Inflammatory macrophage treated with lipopolysaccharide for 4 hours (primary cell): ENCODE measurements at places on chromosomes 16 and 17.

DNA sequence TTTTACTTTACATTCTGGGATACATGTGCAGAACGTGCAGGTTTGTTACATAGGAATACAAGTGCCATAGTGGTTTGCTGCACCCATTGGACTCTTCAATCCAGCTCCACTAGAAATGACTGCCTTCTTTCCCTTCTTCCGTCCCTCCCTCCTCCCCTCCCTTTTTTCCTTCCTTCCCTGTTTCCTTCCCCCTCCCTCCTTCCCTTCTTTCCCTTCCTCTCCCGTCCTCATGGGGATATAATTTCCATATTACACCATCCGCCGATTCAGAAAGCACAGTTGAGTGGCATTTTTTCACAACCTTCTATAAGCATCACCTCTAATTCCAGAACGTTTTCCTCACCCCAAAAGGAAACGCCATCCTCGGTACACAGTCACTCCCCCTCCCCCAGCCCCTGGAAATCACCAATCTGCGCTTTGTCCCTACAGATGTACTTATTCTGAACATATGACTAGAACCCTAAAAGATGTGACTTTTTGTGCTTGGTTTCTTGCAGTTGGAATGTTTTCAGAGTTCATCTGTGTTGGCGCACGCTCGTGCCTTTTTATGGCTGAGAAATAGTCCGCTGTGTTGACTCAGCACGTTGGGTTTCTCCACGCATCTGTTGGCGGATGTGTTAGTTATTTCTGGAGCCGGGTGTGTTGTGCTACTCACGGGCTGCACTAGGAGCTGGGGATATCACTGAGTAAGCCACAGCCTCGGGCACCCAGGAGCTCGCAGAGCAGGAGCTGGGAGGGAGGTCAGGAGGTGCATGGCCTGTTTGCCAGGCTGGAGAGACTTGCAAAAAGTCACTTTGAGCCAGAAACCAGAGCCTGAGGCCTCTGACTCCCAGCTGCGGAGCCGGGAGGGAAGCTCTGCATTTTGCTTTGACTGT lies 336.4 kb downstream of the SEC14L1 start:
- DNase-seq, result no peak

DNA sequence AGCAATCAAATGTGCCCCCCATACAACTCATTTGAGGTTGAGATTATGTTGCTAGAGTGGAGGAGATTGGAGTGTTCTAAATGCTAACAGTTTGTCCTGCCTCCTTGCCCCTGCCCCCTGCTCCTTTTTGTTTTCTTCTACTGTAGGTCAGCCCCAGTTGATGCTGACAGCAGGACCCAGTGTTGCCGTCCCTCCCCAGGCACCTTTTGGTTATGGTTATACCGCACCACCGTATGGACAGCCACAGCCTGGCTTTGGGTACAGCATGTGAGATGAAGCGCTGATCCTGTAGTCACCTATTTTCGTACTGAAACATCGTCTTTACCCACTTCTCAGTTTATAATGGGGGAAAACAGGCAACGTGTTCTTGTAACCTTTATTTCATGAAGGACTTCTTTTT lies 13.6 kb downstream of the PTRH2 start:
- no peak for DNase-seq

GRCh38 chr16:67029254-67030096 lies 526 bp downstream of the CBFB start:
- DNase-seq, result peak; percentile 81

DNA sequence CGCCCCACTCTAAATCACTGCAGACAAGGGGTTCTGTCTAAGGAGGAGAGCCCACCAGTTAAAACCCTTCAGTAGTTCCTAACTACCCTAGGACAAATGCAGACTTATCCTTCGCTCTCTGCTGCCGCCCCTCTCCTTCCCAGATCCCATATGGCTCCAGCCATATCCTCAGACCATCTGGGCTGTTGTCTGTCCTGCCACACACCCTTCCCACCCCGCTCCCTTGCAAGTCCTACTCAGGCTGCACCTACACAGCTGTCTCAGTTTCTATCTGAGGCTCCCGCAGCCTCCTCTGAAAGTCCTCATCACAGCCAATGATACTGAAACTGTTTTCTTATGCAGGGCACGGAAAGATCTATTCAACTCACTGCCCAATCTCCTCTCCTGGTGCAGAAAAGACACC lies 720 bp upstream of the BCKDK start:
- peak; percentile 9 for DNase-seq

- DNase-seq, result no peak
Observed at GRCh38 chr17:37787055-37787757, 42.3 kb upstream of the HNF1B start.

DNA sequence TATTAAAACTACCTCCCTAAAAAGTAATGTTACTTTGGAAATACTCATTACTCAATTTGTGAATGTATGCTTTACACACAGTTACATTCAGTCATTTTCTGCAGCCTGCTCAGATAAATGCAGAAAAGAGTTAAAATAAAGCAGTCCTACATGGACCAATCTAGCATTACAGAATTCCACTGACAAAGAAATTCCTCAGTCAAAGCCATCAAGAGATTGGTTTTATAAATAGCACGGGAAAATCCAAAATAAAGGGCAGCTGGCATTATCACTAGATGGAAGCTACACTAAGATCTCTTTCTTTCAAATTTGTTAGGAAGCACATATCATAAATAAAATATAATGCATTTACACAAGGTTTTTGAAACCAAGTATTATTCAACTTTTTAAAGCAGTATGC lies 58.3 kb downstream of the DUSP14 start:
- DNase-seq, result no peak

- no peak for DNase-seq
Observed at GRCh38 chr17:71202449-71202848, 918.4 kb upstream of the SOX9 start.

- DNase-seq, result no peak
Observed at GRCh38 chr17:49873466-49873865, 25.6 kb upstream of the TAC4 start.

GRCh38 chr17:75877752-75878173 lies 618 bp downstream of the TRIM47 start:
- peak; percentile 70 for DNase-seq

DNA sequence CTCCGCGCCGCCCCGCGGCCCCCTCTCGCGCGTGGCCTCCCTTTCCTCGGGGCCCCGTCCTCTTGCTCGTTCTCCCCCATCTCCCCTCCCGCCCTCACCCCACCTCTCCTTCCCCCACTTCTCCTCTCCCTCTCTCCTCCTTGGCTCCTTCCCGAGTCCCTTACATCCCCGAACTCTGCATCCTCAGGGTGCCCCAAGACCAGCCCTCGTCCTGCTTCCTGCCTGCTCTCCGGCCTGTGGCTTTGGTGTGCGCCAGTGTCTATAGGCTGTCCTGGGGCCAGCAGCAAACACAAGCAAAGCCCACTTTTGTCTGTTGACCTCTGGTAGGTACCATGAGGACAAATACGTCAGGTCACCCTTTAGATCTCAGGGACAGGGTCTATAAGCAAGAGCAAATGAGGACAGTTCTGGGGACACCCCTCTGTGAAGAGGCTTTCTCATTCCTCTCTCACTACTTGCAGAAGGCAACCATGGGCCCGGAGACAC lies 284 bp upstream of the COPZ2 start:
- no peak for DNase-seq

DNA sequence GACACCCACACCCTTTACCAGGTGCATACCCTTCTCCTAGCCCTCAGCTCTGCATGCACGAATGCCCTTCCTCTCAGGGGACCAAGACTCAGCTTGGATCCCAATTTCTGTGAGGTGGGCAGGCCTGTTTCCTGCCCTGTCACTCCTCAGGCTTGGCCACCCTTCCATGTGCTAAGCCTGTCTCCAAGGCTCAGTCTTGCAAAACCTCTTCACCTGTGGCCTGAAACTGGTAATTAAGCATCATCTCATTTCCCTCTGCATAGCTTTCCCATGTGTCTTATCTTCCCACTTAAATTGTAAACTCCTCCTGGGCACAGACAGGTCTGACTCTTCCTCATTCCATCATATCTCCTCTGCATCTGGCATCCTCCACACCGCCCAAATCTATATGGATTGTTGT lies 31.0 kb upstream of the SMPD3 start:
- no peak for DNase-seq

GRCh38 chr16:53805752-53806151 lies 101.8 kb downstream of the FTO start:
- no peak for DNase-seq

DNA sequence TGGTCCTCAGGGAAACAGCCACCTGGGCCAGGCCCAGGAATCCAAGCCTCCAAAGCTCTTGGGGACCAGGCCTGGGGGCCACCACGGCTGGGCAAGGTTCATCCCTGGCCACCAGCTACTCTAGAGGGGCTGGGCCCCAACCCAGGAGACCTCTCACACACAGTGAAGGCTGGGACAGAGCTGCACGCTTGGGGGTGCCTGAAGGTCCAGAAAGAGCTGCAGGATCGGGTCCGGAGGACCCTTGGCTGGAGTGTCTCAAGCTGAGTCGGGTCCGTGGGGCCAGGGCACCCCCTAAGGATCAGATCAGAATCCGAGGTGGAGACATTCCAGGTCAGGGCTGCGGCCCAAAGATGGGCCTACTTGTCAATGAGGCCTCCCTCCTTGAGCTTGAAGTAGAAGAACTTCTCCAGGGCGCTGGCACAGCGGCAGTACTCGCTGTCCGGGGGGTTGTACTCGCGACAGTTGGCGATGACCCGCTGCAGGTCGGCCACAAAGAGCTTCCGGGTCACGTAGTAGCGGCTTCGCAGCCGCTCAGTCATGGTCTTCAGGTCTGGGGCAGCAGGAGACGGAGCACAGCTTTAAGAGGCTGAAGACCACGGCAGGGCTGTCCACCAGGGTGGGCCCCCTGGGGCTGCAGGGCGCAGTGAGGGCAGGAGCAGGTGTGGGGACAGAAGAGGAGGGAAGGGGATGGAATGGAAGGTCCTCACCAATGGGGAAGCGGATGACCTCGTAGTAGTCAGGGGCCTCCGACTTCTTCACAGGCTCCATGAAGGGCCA lies 967 bp upstream of the DHX58 start:
- DNase-seq, result no peak

DNA sequence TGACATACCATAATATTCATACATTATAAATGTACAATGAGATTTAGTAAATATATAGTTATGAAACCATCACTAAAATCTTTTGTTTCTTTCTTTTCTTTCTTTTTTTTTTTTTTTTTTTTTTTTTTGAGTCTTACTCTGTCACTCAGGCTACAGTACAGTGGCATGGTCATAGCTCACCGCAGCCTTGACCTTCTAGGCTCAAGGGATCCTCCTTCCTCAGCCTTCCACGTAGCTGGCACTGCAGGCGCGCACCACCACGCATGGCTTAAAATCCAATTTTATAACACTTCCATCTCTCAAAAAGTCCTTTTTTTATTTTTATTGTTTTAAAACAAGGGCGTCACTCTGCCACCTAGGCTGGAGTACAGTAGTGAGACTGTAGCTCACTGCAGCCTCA lies 41.1 kb downstream of the ZNRF1 start:
- no peak for DNase-seq

DNA sequence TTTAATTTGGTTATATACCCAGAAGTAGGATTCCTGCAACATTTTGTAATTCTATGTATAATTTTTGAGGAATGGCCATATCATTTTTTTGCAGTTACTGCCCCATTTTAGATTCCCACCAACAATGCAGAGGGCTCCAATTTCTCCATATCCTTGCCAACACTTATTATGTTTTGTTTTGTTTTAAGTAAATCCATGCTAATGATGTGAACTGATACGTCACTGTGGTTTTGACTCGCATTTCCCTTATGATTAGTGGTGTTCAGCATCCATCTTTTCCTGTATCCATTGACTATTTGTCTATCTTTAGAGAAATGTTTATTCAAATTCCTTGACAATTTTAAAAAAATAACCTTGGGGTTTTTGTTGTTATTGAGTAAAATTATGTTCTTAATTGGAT lies 826.4 kb downstream of the CDH11 start:
- DNase-seq, result no peak

- no peak for DNase-seq
Observed at GRCh38 chr16:82735186-82735585, 108.4 kb downstream of the CDH13 start.

- DNase-seq, result no peak
Observed at GRCh38 chr17:78485290-78486168, 91.7 kb downstream of the DNAH17 start.

DNA sequence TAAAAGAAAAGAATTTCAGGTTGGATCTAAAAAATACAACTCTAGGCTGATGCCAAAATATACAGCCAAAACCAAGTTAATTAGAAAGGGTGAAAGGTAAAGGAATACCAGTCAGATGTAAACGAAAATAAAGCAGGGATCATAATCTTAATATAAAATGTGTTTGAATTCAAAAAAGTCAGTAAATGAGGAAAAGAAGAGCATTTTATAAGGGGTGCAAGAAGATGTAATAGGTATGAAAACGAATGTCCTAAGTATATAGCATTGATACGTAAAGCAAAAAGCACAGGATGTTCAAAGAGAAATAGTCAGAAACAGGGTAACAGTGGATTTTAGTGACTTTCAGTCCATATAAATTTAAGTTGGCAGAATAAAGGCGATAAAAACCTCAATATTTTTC lies 2.5 kb downstream of the OR3A1 start:
- no peak for DNase-seq

- DNase-seq, result no peak
Observed at GRCh38 chr16:55470533-55471371, 8.2 kb upstream of the MMP2 start.

DNA sequence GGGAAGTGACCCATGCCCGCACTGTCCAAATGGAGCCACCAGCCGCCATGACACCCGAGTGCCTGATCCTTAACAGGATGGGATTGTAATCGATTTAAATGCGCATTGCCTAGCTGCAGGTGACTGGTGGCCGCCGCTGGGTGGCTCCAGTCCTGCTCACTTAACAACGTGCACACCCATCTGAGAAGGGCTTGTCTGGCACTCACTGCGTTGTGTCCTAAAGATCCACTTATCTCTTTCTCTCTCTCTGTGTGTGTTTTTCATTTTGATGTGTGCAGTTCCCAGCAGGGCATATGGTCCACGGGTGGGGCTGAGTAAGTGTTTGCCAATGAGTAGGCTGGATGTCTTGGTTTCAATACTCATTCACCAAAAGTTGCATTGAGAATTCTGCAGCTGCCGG lies 80.6 kb downstream of the IRF8 start:
- no peak for DNase-seq

DNA sequence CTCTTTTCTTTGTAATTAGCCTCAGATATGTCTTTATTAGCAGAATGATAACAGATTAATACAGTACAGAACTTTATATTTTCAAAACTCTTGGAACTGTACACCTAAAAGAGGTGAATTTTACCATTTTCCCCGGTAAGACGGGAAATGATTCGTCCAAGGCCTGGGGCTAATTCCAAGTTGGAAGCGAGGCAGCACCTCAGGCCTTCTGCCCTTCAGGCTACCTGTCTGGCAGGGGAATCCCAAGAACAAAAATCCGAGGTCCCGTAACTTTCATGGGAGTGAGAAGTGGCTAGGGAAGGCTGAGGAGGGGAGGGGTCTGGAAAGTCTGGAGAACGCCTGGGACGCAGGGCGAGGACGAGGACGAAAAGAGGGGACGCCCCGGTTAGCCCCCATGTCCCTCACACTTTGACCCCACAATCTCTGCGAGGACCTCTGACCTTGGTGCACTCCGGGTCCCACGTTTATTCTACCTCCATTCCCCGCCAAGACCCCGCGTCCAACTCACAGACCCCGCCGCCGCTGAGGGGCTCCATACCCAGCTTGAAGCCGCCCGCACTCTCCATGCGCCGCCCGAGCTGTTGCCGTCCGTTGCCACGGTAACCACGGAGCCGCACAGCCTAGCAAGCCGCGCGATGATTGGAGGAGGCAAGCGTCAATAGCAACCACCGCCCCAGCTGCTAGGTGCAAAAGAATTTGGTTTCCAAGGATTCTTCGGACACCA lies at the start of gene HYDIN:
HYDIN (minus strand) TSS at position 601 of the 724 bp plus-strand sequence. CDS start 43,827 bp downstream, outside the sequence.
- no peak for DNase-seq

GRCh38 chr16:2449118-2449517 lies 10.8 kb upstream of the TEDC2 start:
- DNase-seq, result no peak

- DNase-seq, result no peak
Observed at GRCh38 chr17:44976206-44976605, 8.1 kb upstream of the C1QL1 start.
